ENCODE measurements at places on chromosomes 5 and 9.

- DNase-seq = no peak
Measured at GRCh38 chr5:174217527-174217926, 172.0 kb downstream of the NSG2 start.

DNA sequence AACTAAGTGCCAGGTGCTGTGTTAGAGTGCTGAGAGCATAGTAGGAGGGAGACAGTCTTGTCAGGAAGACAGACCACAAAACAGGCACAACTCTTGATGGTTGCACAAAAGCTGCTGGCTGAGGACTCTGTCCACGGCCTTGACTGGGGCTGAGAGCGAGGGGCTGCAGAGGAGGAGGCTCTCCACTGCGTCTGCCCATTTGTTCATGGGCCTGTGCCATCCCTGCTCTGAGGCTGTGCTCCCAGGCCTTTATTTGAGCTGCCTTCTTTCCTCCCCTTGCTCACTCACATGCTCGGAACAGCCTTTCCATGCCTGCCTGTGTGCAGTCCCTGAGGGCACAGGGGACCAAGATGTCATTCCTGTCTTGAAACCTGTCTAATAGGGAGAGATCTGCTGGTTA lies 147.8 kb downstream of the CACNA1B start:
- DNase-seq = no peak

GRCh38 chr5:69331528-69332445 lies 814 bp downstream of the CCDC125 start:
- no peak for DNase-seq

- DNase-seq = no peak
Measured at GRCh38 chr5:162391833-162392232, 324.3 kb downstream of the GABRG2 start.

DNA sequence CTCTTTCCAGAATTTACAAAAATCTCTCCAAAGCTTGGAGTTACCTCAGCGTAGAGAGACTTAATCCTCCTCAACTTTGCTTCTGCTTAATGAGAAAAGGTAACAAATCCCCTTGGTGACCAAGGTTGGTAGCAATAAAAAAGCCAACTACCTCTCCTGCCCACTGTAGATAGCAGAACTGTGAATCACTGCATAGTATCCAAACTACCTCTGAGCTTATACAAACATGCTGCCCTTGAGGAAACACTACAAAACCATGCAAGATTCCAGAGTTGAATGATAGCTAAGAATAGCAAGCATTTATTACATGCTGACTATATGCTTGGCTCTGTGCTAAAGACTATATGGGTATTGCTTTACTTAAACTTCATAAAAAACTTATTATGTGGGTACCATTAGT lies 2.8 kb upstream of the ADAMTS12 start:
- peak; percentile 5 for DNase-seq

DNA sequence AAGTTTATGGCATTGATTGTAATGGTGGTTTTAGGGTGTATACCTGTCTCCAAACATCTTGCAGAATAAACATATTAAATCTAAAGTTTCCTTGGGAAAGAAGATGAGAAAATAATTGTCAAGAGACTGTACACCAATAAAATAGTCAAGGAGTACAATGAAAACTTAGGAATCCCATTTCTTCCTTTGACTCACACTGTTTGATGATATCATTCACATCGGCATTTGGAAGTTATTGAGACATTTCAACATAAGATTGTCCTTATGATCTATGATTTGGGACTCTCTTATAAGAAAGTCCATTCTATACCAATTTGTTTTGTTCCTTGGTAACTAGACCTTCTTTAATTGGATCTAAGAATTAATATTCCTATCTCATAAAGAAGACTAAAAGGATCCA lies 482.7 kb downstream of the RAB3C start:
- peak; percentile 81 for DNase-seq

DNA sequence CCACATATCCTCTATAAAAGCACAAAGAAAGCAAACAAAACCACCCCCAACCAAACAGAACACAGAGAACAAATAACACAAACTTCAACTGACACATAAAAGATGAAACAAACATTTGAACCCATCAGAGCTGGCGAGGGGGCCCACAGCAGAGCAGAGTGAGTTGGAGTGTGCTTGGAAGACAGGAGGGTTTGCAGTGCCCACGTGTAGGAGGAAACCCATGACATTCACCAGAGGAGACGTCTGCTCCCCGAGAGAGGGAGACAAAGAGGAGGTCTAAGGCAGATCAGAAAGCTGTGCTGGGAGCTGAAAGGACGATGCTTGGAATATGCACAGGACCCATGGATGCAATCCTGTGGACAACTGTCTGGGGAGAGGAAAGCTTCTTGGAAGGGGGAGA lies 27.0 kb downstream of the MRPL36 start:
- DNase-seq = peak; percentile 68

- DNase-seq = no peak
Measured at GRCh38 chr5:36836831-36837230, 39.7 kb upstream of the NIPBL start.

- no peak for DNase-seq
Measured at GRCh38 chr5:110687485-110687884, 39.0 kb downstream of the TMEM232 start.

DNA sequence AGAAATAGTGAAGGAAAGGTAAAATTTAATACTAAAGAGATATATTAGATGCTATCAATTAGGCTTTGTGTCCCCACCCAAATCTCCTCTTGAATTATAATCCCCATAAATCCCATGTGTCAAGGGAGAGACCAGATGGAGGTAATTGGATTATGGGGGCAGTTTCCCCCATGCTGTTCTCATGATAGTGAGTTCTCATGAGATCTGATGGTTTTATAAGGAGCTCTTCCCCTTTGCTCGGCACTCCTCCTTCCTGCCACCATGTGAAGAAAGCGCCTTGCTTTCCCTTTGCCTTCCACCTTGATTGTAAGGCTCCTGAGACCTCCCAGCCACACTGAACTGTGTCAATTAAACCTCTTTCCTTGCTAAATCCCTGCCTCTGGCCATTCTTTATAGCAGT lies 697.0 kb upstream of the RGMB start:
- DNase-seq = no peak

DNA sequence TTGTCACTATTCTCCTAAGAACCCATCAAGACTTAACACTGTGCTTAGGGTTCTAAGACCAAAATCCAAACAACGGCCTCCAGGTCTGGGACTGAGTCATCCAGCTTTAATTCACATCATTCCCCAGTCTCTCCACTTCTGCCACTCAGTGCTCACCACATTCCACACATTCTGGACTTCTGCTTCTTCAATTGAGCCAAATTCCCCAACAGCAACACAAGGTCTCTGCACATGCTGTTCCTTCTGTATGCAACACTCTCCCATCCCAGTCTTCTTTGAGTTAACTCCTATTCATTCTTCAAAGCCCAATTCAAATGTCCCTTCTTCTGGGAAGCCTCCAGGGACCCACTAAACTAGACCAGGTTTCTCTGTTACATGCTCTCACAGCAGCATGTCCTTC lies 97.8 kb downstream of the GPR21 start:
- DNase-seq = peak; percentile 70

GRCh38 chr9:114243240-114243639 lies 79.7 kb upstream of the ORM1 start:
- DNase-seq = no peak

DNA sequence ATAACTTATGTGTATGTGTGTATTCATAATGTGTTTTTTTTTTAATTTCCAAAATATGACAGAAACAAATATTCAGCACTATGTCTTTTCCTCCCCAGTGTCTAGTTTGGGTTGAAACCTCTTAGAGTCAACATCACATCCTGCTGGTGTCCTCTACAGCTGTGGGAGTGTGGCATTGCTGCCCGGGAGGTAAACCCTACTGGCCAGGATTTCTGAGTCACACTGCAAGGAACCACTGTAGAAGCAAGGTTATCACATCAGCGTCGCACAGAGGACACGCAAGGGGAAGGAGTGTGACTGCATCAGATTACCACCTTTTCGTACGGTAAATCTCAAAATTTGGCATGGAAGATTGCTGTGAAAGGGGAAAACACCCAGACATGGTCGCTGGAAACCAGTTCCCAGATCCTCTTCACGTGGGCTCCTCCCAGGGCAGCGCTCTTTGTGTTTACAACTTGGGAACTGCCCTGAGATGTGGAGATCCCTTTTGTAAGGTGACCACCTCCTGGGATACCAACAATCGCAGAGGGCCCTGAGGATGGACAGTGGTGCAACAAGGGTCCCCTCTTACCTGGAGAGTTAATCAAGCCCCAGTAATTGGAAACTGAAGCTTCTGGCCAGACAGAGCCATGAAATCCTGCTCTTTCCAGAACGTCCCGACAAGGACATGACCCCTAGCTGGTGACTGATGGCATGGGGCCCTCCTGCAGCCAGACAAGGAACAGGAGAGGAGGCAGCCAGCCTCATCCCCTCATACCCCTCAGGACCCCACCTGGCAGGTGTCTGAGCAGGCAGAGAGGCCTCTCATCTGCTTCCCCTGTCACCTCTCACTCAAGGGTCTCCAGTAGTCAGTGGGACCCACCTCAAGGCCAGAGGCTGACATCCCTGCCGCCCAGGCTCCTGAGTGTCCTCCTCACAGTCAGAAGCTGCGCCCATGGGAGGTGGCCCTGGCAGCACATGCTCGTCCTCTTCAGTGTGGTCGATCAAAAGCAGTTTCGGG lies 194.7 kb downstream of the MED10 start:
- no peak for DNase-seq

GRCh38 chr9:91116211-91116610 lies 245.5 kb downstream of the AUH start:
- DNase-seq = no peak

- DNase-seq = no peak
Measured at GRCh38 chr5:177602458-177602830, 2.5 kb downstream of the B4GALT7 start.

- DNase-seq = peak; percentile 91
Measured at GRCh38 chr5:59786334-59786805, 107.2 kb downstream of the PDE4D start.

- no peak for DNase-seq
Measured at GRCh38 chr9:72274441-72274840, 90.6 kb downstream of the ZFAND5 start.

- peak; percentile 3 for DNase-seq
Measured at GRCh38 chr5:95216136-95216955, 68.5 kb downstream of the MCTP1 start.

- no peak for DNase-seq
Measured at GRCh38 chr9:99779277-99779676, 42.4 kb upstream of the NR4A3 start.

DNA sequence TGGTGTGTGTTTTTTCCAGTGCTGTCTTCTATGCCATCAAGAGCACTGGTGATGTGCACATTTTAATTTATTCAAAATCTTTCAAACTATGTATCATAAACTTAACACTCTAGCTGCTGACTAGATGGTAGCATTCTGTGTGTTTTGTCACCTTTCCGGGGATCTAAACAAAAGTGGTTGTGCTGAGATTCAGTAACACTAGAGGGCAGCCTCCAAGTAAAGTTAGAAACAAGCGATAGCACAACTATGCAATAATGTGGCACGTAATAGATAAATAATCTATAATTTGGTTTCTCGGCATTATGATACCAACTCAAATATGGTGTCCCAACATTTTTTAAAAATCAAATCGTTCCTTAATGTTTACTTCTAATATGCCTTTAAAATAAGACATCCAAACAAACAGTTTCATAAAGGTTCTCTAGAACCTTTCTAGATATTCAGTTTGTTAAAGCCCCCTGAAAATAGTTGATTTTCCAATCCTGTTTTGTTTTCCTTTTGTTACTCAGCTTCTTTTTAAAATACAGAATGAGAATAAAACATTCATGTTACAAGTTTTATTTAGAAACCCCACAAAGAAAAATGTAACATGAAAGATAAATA lies 16.9 kb downstream of the SEMA6A start:
- DNase-seq = peak; percentile 30

DNA sequence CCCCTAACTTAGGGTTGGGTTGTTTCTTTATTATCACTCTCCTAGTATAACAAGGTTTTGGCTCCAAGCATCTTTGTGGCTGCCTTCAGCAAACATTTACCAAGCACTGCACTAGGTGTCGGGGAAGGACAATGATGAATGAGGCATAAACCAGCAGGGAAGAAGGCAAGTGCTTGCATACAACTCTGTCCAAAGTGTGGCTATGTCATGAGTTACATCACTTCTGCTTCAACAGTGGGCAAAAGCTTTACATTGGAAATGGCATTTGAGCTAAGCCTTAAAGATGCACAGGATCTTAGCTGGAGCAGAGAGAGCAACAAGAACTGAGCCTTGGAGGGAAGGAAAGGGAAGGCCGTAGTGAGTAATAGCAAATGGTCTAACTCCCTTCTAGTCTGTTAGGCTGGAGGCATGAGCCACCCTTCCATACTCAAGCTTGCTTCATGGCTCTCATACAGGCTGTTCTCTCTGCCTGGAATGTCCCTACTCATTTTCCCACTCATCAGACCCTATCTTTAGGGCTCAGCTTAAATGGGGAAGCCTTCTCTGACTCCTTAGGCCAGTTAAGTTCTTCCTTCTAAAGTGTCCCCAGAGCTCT lies 121.8 kb downstream of the SEMA6A start:
- DNase-seq = no peak

DNA sequence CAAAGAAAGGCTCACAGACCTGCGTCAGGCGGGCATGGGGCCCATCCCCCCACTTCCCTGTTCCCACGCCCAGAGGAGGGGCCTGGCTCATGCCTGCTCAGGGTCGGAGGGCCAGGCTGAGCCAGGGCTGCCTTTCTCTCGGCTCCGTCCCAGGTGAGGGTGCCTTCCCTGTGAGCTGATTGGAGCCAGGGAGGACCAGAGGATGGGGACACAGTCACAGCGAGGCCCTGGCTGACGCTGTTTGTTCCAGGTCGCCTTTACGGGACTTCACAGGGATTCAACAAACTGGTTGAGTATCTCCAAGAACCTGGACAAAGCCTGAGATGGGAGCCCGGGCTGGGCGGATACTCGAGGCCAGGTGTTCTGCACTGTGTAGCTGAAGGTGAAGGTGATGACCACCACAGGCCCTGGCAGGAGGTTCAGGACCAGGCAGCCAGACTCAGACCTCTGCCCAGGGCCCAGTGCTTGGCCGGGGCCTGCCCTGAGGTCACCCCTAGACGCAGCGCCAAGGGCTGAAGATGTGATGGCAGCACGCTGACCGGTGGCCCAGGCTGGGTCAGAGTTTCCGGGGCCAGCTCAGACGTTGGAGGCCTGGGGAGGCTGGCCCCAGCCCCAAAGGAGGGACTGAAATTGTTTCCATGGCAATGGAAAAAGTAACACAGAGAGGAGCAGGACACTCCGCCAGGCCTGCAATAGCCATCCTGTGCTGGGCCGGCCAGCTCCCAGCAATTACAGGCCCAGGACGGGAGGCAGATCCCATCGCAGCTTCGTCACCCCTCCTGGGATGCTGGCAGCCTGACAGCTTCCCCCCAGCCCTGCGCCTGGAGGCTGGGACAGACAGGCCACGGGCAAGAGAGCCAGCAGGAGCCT lies 65.3 kb upstream of the ADAMTS2 start:
- DNase-seq = no peak

DNA sequence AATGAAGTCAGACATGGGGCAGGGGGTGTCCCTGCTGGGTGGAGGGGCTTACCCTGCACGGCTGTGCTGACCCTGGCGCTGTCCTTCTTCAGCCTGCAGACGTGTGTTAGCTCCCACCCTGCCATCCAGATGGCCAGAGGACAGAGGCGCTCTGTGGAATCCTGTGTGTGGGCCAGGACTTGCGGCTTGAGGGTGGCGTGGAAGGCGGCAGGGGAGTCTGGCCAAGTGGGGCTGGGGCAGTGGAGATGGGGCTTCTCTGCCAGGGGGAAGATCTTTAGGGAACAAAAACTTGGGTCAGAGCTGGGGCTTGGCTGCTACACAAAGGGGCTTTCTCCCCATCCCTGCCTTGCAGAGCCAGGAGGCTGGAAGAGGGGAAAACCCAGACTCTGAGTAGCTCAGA lies 46.5 kb upstream of the SYNPO start:
- DNase-seq = no peak

Measured in cardiac fibroblast (primary cell).